ENCODE measurements at places on chromosomes 7 and 10.
A peak's percentile ranks its signal among the peaks of the same experiment; 100 is the strongest.

GRCh38 chr7:23346316-23346715 lies 47.2 kb downstream of the MALSU1 start:
- DNase-seq, result no peak
- H3K27me3 ChIP-seq, result no peaks in the 10 kb centered on the region
- H3K4me3 ChIP-seq, result no peak overlapping the region

DNA sequence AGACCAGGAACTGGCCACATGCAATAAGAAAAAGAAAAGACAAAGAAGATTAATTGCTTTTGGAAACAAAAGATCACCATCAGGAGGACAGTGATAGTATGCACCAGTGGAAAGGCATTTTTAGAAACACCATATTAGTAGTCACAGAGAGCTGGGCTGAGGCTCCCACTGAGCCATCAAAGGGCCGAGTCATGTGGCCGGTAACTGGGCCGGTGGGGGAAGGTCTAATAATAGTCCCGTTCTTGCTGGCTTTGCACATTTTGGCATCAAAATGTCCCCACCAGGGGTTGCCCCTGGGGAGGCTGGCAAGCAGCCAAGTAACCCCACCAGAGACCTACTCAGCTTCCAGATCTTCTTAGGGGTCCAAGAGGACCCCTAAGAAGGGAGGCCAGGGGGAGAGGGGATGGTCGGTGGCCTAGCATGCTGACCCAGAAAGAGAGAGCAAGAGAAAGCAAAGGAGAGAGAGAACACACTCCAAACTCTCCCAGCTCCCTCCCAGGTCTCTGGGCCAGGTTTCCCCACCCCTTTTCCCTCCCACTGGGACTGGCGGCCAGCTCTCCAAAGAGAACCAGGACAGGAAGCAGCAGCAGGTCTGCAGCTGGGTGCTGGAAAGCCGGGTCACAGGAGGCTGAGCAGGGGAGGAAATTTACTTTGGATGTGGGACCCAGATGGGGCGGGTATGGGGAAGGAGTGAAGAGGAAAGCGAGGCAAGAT lies 70.2 kb upstream of the FGFR2 start:
- peaks cover 8% of the 10 kb centered on the region for H3K4me1 ChIP-seq
- H3K27me3 ChIP-seq, result no peaks in the 10 kb centered on the region
- no peaks in the 10 kb centered on the region for H3K36me3 ChIP-seq
- peak overlapping the region; percentile 16 for H3K27ac ChIP-seq
- H3K4me3 ChIP-seq, result no peak overlapping the region

DNA sequence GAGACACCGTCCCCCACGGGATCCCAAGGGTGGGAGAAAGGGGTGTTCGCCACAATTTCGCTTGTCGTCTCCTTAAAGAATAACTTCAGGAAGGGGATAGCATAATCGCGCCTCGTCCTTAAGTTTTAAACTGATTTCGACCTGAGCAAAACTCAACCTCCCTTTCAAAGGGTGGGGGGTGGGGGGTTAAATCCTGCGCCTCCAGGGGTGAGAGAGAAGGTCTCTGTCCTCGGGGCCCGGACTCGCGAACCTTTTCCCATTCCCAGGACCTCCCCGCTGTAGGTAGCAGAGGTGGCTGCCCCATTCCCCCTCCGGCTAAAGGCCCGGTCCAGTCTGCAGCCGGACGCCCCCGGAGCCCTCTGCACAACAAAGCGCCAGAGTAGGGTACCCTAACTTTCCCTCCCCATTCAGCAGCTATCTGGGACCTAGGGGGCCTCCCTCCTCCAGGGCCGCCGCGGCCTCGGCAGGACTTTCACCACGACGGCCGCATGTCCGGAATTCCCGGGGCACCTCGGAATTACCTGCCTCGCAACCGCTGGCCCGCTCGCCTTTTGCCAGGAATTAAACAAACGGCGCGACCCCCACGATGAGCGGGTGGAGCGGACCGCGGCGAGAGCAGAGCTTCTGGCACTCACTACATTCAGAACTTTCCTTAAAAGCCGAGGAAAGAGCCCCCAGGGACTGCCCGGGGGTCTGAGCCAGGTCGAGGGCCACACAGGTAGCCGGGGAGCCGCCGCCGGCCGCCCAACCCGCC lies 1.7 kb downstream of the CDK6 start:
- H3K27ac ChIP-seq, result peak overlapping the region; percentile 87
- H3K27me3 ChIP-seq, result no peaks in the 10 kb centered on the region
- peaks cover 7% of the 10 kb centered on the region for H3K4me1 ChIP-seq
- peak; percentile 87 for DNase-seq
- H3K4me3 ChIP-seq, result peak overlapping the region; percentile 95

- H3K27ac ChIP-seq, result no peak overlapping the region
- H3K4me3 ChIP-seq, result no peak overlapping the region
- DNase-seq, result peak; percentile 44
These were observed 4.1 kb upstream of the GAD2 start for GRCh38 chr10:26212511-26212910.

Data from endodermal cell (in vitro differentiated cells).